Stimulated activated CD8-positive, alpha-beta memory T cell treated with anti-CD3 and anti-CD28 coated beads, Interleukin-4, amount 100 ng/mL, for 4 hours (primary cell): ENCODE measurements at places on chromosomes 5 and 9.

- DNase-seq, result no peak
Measured at GRCh38 chr5:71892641-71893365, 173.7 kb downstream of the CARTPT start.

- DNase-seq, result no peak
Measured at GRCh38 chr5:38596981-38597380, 40.5 kb upstream of the LIFR start.

- DNase-seq, result no peak
Measured at GRCh38 chr9:73541923-73542322, 390.3 kb downstream of the ANXA1 start.

GRCh38 chr5:170821257-170821800, 37.8 kb downstream of the GABRP start:
- no peak for DNase-seq

- no peak for DNase-seq
Measured at GRCh38 chr9:131807144-131807983, 67.5 kb upstream of the RAPGEF1 start.

- no peak for DNase-seq
Measured at GRCh38 chr9:126615791-126616447, 2.2 kb downstream of the LMX1B start.

GRCh38 chr5:144151026-144151425, 19.4 kb downstream of the YIPF5 start:
- no peak for DNase-seq

- DNase-seq, result no peak
Measured at GRCh38 chr9:125477089-125477544, 215.5 kb downstream of the GAPVD1 start.

- DNase-seq, result no peak
Measured at GRCh38 chr5:76690037-76690679, 25.8 kb upstream of the F2R start.

DNA sequence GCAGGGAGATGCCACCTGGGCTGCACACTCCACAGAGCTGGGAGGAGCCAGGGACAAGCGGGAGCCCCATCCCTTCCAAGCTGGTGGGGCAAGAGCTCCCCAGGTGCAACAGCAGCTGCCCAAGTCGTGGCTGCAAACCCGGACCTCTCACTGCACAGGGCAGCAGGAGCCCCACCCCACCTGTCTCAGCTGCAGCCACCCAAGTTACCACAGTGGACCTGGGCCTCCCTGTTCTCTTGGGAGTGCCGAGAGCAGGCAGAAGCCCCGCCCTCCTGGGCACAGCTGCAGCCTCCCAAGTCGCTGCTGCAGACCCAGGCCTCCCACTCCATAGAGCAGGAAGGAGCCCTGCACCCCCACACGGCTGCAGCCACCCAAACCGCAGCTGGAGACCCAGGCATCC, 374.1 kb upstream of the ACO1 start:
- DNase-seq, result no peak

GRCh38 chr5:88785746-88786565, 97.0 kb downstream of the MEF2C start:
- no peak for DNase-seq

DNA sequence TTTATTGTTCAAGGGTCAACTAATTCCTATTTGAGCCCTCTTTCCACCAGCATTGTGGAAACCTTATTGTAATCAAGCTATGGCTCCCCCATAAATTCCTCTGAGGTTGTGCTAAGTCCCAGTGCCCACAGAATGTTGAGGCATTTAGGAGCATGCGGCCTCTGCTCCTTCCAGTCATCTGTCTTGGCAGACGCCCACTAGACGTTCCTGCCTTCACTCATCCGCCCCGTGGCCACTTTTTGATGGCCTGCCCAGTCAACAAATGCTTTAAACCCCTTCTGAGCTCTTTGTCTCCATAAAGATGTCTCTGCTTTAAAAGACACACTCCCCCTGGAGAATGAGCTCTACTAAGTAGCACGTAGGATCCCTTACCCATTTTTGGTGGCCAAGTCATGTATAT, 104.7 kb downstream of the GAS1 start:
- DNase-seq, result no peak

GRCh38 chr5:168612123-168612522, 33.0 kb upstream of the PANK3 start:
- no peak for DNase-seq

DNA sequence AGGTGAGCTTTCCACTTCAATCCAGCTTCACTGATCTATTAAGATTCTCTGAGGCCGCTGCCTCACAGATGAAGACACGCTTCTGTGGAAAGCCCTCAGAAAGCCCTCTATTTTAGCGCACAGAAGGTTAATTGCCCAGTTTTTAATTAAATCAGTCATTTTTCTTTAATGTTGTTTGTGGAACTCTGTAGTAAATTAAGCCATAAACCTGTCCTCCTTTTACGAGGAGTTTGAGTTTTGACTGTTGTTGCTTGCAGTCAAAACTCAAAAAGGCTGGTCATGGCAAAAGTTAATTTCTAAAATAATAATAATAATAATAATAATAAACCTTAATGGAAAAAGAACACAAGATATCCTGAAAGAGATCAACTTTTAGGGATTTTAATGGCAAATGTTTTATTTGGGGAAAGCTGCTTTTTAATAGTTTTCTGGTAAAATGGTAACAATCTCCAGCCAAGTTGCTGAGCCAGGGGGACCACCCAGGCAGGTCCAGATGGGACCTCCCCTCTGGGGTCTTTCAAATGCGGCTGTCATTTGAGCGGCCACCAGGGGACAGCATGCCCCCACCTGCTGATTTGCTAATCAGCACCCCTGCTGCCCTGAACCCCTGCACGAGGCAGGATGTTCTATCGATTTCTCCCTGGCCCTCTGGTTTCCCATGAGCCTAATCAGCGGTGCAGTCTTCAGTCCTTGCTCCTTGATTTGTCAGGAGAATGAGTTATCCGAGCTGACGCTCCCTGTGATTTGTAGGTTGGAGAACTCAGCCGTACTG, 247.2 kb downstream of the FSTL4 start:
- no peak for DNase-seq

DNA sequence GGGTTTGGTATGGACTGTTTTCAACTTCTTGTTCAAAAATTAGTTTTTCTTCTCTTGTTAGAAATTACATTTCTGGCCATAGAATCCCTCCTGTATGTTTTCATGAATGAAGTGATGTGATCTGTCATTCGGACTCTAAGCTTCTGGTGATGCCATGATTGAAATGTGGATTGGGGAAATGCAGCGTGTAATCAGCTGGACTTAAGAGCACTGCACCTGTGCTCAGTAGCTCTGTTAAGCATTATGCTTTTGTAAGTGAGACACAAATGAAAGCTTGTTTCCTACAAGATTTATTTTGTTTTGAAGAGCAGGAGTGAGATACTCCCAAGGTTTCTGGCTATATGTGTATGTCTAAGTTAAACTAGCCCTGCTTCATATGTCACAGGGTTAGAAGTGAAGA, 24.0 kb upstream of the FAM120AOS start:
- no peak for DNase-seq

DNA sequence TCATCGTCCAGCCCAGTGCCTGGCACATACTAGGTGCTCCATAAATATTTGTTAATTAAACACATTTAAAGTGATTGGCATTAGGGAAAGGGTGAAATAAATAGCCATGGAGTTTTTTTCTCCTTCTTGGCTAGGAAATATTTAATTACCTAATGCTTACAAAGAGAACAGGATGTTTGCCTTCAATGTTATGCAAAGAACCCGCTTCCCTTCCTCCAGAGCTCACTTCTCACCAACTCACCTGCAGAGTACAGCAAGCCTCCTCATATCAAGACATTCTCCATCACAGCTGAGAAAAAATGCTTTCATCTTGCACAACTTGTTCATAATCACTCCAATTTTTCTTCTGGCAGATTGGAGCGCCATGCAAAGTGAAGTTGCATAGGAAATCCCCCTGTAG, 161.7 kb upstream of the STK32A start:
- DNase-seq, result no peak
